BJ (cell line): ENCODE measurements at places on chromosomes 1 and 21.

GRCh38 chr1:104403883-104404282, 654.2 kb downstream of the AMY1C start:
- no peak for DNase-seq

DNA sequence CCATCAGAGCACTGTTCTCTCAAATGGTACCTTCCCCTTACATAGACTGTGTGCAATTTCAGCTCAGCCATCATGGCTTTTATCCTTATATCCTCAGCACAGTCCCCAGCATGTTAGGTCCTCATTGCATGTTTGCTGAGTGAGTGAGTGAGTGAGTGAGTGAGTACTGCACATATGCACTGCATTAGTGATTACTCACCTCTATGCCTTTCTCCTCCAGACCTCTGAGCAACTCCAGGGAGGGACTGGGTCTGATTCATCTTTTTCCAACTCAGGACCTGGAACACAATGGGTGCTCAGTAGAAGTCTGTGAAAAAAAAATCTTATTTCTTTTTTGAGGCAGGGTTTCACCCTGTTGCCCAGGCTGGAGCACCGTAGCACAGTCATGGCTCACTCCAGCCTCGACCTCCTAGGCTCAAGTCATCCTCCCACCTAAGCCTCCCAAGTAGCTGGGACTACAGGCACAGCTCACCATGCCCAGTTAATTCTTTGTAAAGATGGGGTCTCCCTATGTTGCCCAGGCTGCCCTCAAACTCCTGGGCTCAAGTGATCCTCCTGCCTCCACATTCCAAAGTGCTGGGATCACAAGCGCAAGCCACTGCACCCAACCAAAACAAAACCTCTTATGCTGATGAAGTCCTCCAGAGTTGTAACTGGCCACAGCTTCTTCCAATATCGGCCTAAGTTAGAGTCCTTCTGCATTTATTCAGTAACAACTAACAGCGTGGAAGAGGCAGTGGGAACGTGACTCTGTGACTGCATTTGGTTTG, 23.7 kb downstream of the RNU5D-1 start:
- DNase-seq = peak; percentile 77

DNA sequence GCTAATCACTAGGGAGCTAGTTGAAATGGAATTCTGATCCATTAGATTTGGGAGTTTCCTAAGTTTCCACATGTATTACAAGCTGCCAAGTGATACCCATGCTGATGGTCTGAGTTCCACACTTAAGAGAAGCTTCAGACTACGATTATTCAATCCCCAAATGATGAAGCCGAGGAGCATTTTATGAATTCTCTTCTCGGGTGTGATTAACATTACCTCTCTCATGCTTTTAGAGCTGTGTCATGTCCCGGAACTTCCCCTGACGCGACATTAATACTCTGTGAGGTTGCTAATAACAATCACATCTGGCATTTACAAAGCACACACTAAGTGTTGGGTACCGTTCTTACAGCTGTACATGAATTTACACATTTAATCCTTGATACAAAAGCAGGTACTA, 63.0 kb downstream of the KCNJ15 start:
- DNase-seq = peak; percentile 56

- DNase-seq = no peak
These were observed 18.4 kb downstream of the ATP1A4 start for GRCh38 chr1:160169553-160170399.

- peak; percentile 100 for DNase-seq
These were observed 18.8 kb downstream of the PTPRC start for GRCh38 chr1:198657550-198658064.

DNA sequence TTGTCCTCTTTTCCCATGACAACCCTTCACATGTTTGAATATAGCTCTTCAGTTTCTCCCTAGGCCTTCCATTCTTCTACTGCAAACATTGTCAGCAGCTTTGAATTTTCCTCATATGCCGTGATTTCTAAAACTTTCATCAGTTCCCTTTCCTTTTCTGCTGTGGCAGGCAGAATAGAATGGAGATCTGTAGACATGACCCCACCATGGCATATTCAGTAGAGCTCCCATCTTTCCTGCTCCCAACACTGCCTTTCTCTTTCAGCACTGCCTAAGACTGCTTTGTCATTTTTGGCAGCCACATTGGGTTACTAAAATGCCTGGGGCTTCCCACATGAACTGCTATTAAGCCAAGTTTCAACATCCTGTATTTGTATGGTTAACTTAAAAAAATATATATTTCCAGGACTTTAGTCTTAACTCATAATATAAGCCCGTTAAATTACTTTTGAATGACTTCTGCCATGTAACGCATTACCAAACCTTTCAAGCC, 60.9 kb downstream of the TBX19 start:
- no peak for DNase-seq

DNA sequence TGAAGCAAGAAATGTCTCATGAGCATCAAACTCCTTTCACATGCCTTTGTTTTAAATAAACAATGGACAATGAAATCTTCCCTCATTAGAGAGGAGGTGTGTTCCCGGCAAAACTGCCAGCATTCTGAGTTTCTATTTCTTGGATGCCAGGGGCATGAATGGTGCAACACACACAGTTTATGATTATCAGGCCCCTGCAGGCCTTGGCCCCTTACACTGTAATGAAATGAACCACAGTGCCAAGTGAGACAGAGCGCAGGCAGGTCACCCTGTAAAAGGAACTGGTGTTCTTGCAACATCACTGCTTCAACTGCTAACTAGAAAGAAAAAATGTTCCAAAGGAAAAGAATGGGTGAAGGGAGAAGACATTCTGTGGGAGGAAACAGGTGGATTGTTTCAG, 3.8 kb upstream of the PIGC start:
- no peak for DNase-seq

- no peak for DNase-seq
These were observed 1518.0 kb downstream of the NCAM2 start for GRCh38 chr21:22516230-22516629.

- no peak for DNase-seq
These were observed 7.8 kb upstream of the LAD1 start for GRCh38 chr1:201406831-201407406.

DNA sequence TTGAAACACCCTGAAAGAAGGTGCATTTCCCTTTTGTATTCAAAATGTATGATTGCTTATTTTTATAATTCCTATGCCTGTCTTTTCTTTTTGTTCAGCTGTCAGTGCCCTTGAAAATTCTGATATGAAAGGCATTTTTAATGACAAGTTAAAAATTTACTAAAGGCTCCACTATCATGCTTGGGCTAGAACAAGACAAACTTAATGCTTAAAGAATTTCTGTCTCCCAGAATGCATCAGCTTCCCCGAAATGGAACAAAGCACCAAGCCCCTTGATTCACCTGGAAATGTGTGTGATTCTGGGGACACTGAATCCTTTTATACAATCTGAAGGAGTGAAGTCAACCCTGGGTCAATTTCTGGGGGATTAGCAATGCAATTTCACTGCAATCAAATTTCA, 457.5 kb downstream of the LMO4 start:
- DNase-seq = no peak

GRCh38 chr1:19452221-19452663, 33.1 kb downstream of the CAPZB start:
- peak; percentile 80 for DNase-seq

GRCh38 chr1:221227872-221228337, 348.7 kb downstream of the HLX start:
- no peak for DNase-seq

DNA sequence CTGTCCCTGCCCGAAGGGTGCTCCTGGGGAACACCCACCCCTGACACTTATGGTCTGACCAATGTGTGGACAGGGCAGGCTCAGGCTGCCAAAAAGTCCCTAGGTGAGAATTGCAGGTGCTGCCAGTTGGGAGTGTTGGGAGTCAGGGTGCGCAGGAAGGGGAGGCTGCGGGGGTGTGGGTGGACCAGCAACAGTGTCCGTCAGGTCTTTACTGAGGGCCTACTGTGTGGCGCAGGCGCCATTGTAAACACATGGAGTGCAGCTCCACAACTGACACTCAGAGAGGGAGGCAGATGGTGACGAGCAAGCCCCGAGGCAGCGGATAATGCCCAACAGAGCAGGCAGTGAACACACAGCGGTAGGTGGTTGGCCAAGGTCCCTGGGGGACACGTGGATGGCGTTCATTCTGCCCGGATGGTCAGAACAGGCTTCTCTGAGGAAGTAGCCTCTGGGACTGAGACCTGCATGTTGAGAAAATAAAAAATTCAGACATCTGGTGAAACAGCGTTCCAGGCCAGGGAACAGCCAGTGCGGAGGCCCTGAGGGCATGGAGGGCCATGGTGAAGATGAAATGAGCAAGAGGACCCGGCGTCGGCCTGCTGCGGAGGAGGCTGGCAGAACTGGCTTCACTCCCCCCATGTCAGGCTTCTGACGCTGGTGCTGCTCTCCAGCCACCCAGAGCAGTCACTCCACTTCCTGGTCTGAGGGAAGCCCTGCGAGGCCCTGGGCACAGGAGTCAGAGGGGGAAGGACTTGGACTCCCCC, 136.2 kb upstream of the ZBTB40 start:
- no peak for DNase-seq

DNA sequence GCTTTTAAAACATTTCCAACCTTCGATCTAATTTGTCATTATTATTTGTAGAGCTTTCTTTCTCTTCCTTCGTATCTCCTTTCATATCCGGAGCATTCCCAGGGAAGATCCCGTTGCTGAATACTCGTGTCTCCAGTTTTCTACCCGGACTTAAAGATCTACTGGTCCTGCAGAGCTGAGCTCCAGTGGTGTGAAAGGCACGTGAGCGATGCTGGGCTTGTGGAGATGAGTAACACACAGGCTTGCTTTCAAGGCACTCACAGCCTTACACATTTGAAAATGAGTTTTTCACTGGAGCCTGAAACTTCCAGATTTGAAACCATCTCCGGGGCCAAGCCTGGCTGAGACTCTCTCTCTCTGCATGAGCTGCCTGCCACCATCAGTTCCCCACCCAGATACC, 428.3 kb downstream of the KIF26B start:
- no peak for DNase-seq

- no peak for DNase-seq
These were observed 8.3 kb upstream of the FCRL2 start for GRCh38 chr1:157785248-157785647.

DNA sequence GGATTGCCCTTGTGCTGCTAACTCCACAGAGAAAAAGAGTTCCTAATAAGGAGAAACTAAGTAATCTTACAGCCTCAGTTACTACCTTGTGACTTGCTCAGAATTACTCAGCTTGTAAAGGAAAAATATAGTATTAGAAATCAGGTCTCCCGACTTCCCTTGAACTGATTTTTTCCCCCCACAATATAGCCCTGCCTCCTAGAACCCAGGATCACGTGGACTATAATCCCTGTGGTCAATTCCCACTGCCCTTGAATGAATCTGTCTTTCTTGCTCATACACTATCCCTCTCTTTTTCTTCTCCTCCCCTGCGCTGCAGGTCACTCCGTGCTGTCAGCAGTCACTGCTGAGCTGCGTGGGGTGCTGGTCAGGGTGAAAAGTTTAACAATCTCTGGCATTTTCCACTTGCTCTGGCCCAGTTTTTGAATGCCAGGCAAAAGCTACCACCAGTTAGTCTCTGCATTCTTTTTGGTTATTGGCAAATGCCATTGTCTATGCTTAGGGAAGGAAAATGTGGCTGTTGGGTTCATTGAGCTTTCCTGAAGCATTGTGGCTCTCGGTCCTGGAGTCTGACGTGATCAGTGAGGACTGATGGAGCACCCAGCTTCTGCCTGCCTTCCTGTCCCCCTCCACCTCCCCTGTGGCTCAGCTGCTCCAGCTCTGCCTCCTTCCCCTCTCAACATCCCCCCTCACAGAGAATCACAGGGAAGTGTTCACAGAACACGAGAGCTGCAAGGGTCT, 1.9 kb upstream of the MYOC start:
- no peak for DNase-seq

- no peak for DNase-seq
These were observed 29.1 kb upstream of the IGSF5 start for GRCh38 chr21:39715804-39716397.

DNA sequence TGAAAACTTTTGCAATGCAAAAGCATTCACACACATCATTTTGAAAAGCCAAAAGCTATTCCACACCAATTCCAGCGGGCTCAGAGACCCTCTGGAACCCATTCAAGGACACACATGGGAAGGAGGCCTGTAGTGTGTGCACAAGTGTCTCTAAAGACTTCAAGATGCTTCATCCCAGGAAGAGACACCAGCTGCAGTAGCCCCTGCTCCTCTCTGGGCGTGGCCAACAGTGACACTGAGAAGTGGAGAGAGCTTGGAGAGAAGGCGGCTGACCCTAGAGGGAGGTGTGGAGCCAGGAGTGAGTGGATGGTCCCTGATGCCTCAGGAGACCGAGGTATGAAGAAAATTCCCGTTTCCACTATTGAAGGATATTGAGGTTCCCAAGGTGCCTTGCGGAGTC, 14.9 kb upstream of the TNNI1 start:
- DNase-seq = no peak

DNA sequence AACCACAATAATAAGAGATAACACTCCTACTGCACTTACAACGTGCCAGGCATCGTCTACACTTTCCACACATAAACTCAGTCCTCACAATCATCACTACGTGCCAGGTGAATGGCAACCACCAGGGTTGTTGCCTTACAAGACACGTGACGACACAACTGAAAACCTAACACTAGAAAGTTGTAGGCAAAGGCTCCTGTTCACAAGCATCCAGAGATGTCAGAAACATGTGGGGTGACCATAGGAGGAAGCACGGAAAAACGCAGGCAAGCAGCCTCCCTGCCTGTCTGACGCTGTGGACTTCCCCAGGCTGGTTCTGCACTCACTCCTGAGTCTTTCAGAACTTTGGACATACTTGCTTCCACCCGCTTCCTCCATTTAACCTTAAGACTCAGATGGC, 7.0 kb downstream of the CAPZB start:
- DNase-seq = no peak

- DNase-seq = no peak
These were observed 16.9 kb downstream of the DCAF8 start for GRCh38 chr1:160245434-160245833.

DNA sequence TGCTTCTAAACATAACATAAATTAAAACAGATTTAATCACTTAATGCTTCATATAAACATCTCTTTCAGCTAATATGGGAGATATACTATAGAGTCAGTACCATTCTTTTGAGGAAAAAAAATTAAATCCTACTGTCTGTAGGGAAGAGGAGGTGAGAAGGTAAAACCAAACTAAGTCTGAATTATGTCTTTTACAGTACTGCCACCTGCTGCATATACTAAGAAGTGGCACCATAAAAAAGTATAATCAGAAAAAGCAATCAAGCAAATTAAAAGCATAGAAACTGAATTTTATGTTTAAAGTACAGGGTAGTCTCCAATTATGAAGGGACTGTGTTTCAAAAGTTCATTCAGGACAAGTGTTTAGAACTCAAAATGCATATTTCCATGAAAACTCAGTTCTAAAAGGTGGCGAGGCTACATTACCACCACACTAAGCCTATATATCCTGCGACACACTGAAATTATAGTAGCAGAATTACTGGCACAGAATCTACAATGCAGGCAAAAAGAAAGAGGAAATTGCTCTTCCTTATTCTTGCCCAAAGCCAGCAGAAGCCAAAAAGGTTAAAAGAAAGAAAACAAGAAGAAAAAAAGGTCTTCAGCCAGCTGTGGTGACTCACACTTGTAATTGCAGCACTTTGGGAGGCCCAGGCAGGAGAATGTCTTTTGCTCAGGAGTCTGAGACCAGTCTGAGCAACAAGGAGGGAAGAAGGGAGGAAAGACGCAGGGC, 9.0 kb downstream of the NSL1 start:
- DNase-seq = no peak

- no peak for DNase-seq
These were observed 265.5 kb downstream of the TRABD2B start for GRCh38 chr1:47731730-47732129.

- no peak for DNase-seq
These were observed 26.1 kb upstream of the ZNF496 start for GRCh38 chr1:247357781-247358211.

GRCh38 chr1:181718034-181718433, 234.7 kb downstream of the CACNA1E start:
- DNase-seq = no peak

- peak; percentile 53 for DNase-seq
These were observed 13.5 kb downstream of the TRAF3IP3 start for GRCh38 chr1:209769171-209769904.
